ENCODE measurements at places on chromosomes 13 and 19. TPM values are rescaled to one million over a fixed set of nuclear protein-coding genes. Genes with fewer than 3 reads are reported as not detected.

GRK1 gene
- not detected for total RNA-seq

CEACAM3 gene
- total RNA-seq, result not detected

ZNF534 gene
- total RNA-seq, result 0.33 TPM

ADAMTSL5 gene
- total RNA-seq, result 5.5 TPM

IZUMO1 gene
- total RNA-seq, result not detected

COL4A1 gene
- 150 TPM for total RNA-seq

CYP2F1 gene
- not detected for total RNA-seq
